ENCODE measurements at places on chromosomes 2 and 18.

GRCh38 chr2:78532762-78533379, 492.6 kb upstream of the REG3G start:
- no peak for DNase-seq

- no peak for DNase-seq
Observed at GRCh38 chr2:219398721-219399363, 11.1 kb upstream of the DNPEP start.

- no peak for DNase-seq
Observed at GRCh38 chr2:84832772-84833461, 48.0 kb downstream of the TRABD2A start.

DNA sequence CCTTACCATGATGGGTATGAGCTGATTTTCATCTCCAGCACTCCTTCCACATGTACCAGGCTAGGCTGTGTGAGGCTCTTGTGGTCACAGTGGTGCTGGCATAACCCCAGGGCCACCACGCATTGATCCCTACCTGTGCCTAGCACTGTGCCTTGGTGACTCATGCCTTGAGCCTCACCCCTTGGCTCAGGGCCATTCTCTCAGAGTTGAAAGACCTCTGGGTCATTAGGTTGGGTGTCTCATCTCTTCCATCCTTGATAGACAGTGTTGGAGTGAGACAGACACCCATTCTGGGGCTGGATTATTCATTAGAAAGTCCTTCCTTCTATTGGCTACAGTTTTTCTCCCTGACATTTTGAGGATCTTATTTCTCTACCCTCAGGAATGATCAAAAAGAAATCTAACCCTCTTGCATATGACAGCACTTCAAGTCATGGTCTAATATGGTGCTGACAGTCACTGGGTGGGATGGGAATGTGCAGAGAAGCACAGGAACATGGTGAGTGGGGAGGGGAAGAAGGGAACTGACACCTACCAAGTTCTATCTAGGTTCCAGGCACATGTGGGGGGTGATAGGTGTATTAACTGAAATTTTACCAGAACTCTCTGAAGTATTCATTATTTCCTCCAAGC, 41.3 kb downstream of the DYSF start:
- no peak for DNase-seq

GRCh38 chr2:159683817-159684216, 28.5 kb upstream of the MARCHF7 start:
- no peak for DNase-seq

DNA sequence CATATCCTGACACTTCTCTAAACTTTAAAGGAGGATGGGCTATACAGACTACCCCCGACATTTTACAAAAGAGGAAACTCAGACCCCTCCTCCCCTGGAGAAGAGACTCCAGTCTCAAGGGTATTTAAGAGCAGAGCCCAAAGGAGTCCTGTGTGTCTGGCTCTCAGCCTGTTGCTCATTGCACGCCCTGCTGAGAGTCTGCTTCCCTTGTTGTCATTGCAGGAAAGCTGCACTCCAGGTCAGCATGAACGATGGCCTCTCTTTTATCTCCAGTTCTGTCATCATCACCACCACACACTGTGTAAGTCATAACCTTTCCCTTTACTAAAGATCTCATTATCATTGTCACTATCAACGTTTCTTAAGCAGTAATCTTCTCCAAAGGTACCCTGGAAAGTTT, 111.4 kb downstream of the ANTXR1 start:
- no peak for DNase-seq

- no peak for DNase-seq
Observed at GRCh38 chr2:75751360-75751759, 40.6 kb upstream of the GCFC2 start.
